ENCODE measurements at places on chromosomes 1 and 21.

DNA sequence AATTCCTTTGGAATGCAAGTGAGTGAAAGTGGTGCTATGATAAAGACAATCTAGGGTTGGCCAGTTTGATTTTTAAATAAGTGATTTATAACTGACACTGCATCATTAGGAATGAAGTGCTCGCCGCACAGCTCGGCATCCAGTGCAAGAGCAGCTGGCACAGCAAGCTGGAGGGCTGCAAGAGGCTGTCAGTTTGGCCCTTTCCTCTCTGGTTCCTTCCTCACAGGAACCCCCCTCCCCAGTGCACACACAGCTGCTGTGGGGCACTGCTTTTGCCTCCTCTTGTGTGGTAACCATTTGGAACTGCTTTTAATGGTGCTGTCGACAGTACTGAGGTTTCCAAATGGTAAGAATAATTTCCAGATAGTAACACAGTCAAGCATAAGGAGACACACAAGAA lies 10.4 kb upstream of the BCAR3 start:
- no peak for DNase-seq

GRCh38 chr1:27599605-27600497 lies 4.1 kb downstream of the AHDC1 start:
- DNase-seq, result no peak

GRCh38 chr1:89624314-89624713 lies 8.6 kb upstream of the LRRC8C start:
- no peak for DNase-seq

- DNase-seq, result no peak
These were observed 7.9 kb upstream of the PHGDH start for GRCh38 chr1:119703666-119704450.

GRCh38 chr21:43845386-43845785 lies 19.6 kb upstream of the AGPAT3 start:
- DNase-seq, result no peak

DNA sequence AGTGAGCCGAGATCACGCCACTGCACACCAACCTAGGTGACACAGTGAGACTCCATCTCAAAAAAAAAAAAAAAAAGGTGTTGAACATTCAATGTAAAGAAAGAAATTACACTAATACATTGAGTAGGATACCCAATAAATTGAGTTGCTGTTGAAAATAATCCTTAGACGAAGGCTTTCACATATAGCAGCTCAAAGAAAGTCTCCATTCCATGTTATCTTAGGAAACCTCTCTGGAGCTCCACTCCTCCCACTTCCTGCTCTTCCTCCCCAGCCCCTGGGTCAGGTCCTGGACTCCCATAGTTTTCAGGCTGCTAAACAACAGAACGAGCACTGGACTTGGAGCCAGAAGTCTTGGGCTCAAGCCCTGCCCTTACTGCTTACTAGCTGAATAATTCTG lies 15.6 kb upstream of the CNR2 start:
- DNase-seq, result no peak

DNA sequence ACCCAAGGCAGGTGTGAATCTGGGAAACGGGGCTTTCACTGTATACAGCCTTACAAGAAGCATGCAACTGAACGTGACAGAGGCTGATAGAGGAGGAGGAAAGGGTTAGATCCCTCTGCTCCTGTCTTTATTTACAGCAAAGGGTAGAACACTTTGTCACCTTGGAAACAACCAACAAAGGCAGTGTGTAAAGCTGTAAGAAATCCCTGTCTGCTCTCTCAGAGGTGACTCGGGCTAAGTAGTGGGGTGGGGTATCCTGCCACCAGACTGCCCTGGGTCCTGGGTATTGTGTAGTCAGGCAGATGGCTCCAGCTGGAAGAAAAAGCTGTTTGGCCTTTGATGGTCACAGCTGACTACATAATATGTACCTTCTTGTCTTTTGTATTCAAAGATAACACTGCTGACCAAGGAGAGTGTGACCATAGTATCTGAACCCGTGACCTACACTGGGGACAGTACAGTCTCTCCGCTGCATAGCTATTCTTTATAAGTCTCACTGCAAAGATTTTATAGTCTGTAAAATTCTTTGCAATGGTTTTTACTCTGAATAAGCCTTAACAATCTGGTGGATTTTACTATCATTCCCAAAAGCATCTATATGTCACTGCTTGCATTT lies 22.1 kb upstream of the POU2F1 start:
- DNase-seq, result no peak

- no peak for DNase-seq
These were observed 27.7 kb downstream of the DNTTIP2 start for GRCh38 chr1:93851327-93851712.

Data from CD4-positive, alpha-beta T cell treated with Interleukin-15 for 4 hours (primary cell).